ENCODE measurements at places on chromosomes 3 and 15.

- DNase-seq = no peak
Measured at GRCh38 chr15:82047453-82048400, 1.9 kb upstream of the MEX3B start.

DNA sequence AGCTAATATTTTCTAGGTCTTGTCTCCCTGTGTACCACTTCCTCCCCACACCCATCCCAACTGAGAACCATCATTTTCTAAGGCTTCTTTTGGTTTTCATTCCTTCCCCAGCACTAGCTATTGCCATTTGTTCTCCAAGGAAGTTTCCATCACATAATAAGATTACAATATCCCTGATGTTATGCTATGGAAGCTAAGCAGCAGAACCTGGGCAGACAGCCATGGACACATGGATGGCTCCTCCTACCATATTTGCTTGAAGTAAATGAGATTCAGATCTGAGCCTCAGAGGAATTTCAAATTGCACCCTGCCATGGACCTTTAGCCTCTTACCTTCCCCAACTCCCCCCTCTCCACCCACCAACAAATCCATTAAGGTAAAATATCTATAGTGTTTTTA, 31.5 kb downstream of the GASK1A start:
- DNase-seq = no peak

GRCh38 chr3:133441867-133442270, 42.0 kb downstream of the BFSP2 start:
- no peak for DNase-seq

- DNase-seq = no peak
Measured at GRCh38 chr15:33742800-33743199, 225.5 kb upstream of the CHRM5 start.
